ENCODE measurements at places on chromosomes 5 and 9. TPM values are rescaled to one million over a fixed set of nuclear protein-coding genes. Genes with fewer than 3 reads are reported as not detected.

Gene SYK
- 71.6 TPM for total RNA-seq

- DNase-seq, result no peak
Measured at GRCh38 chr5:72937517-72938061, 18.3 kb upstream of the FCHO2 start.

DNA sequence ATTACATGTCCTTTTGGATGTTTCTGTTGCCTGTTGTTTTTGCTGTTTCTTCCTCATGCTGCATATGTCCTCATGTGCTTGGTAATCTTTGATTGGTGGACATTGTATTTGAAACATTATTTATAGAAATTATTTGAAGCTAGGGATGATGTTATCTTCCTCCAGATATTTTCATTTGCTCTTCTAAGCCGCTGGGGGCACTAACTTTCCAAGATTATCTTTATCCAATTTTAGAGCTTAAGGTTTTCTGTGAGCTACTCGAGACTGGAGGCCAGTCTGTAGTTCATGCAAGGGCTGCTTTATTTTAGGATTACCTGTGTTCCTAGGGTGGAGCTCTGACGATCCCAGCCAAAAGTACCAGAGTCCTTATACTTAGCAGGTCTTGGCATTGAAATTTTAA is 40.9 kb downstream of the STX17 start:
- no peak for DNase-seq

DNA sequence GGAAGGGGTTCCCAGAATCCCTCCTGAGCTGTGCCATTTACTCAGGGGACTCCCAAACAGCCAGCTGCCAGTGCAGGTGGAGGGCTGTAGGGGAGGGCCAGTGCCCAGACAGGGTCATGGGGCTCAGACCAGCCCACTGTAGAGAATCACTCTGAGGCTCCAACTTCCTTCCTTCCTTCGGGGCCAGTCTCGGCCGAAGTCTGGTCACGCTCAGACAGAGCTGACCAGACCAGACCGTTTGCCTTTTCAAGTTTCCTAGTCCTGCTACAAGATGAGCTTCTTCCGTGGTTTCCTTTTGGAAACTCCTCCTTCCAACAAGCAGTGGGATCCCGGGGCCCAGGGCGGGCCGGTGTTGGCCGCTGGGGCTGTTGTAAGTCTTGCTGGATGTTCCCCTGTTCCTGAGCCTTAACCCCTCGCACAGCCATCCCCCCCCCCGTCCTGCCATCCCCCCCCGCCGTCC is 52.6 kb downstream of the SAR1B start:
- DNase-seq, result no peak

Measured in lung (tissue), 17 donors.